Pancreas (tissue), 10 donors: ENCODE measurements at places on chromosomes 4 and X. TPM values are rescaled to one million over a fixed set of nuclear protein-coding genes. Genes with fewer than 3 reads are reported as not detected.

TCEAL5 gene
- total RNA-seq: 0.47 TPM

MAGEA12 gene
- not detected for total RNA-seq

DNA sequence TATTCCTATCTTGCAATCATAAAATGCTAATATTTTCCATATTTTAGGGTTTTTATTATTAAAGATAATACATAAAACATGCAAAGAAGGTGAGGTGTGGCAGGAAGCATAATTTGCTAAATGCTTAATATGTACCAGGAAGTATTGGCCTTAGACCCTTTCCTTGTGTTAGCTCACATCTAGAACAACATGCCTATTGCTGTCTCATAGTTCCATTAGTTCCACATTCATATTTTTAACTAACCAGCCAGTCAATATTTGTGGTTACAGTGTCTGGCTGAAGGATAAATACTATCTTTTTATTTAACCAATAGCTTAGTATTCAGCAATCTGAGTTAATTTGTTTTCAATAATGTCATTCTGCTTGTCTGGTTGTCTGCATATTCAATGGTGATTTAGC lies 432.6 kb downstream of the INPP4B start:
- no peak overlapping the region for H3K4me3 ChIP-seq
- no peaks in the 10 kb centered on the region for H3K36me3 ChIP-seq
- no peaks in the 10 kb centered on the region for H3K27me3 ChIP-seq
- no peak for DNase-seq

DNA sequence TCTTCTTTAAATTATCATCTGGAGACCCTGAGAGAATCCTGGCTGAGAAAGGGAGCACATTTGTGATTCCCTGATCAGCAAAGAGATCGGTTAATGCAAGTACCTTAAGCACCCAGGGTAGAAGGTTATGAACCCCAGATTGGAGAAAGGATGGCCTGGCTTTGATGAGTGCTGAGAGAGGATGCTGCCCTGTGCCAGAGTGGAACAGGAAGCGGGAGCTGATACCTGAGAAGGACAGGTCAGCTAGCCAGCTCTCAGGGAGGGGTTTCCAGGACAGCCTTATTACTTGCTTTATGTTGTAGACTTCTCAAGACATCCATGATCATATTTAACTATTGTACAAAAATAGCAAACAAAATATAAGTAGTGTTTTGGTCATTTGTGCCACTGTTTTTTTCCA lies 141.9 kb downstream of the GATB start:
- no peaks in the 10 kb centered on the region for H3K27me3 ChIP-seq
- DNase-seq: no peak
- no peak overlapping the region for H3K4me3 ChIP-seq
- no peak overlapping the region for H3K27ac ChIP-seq

GRCh38 chr4:75057369-75057768 lies 124.5 kb downstream of the PARM1 start:
- no peak for DNase-seq
- no peaks in the 10 kb centered on the region for H3K36me3 ChIP-seq
- no peaks in the 10 kb centered on the region for H3K4me1 ChIP-seq
- H3K27ac ChIP-seq: no peak overlapping the region
- H3K27me3 ChIP-seq: no peaks in the 10 kb centered on the region
